ENCODE measurements at places on chromosomes 4 and X. TPM values are rescaled to one million over a fixed set of nuclear protein-coding genes. Genes with fewer than 3 reads are reported as not detected.

- DNase-seq, result no peak
- no peaks in the 10 kb centered on the region for H3K4me1 ChIP-seq
- H3K27me3 ChIP-seq, result no peaks in the 10 kb centered on the region
- no peak overlapping the region for H3K27ac ChIP-seq
- H3K4me3 ChIP-seq, result no peak overlapping the region
Measured at GRCh38 chr4:27742816-27743215, 882.2 kb downstream of the STIM2 start.

- no peaks in the 10 kb centered on the region for H3K27me3 ChIP-seq
- DNase-seq, result no peak
- no peak overlapping the region for H3K27ac ChIP-seq
- no peaks in the 10 kb centered on the region for H3K4me1 ChIP-seq
- no peak overlapping the region for H3K4me3 ChIP-seq
Measured at GRCh38 chrX:134679644-134680043, 21.4 kb upstream of the PLAC1 start.

DNA sequence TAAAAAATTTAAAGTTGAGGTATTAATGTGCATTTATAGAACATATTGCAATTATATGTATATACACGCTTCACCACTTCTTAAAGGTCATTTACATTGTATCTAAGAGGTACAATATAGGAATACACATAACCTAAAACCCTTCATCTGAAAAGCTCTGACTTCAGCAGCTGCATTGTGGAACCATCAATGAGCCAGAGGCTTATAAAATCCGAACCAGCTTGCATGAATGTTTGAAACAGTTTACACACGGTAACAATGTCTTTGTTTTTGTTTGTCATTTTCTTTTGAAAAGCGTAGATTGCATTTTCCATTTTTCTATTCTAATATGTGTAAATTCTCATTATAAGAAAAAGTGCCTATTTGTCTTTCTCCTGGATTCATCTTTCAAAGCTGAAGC is 221.6 kb downstream of the DCLK2 start:
- H3K36me3 ChIP-seq, result no peaks in the 10 kb centered on the region
- H3K4me3 ChIP-seq, result no peak overlapping the region
- no peaks in the 10 kb centered on the region for H3K27me3 ChIP-seq
- no peak for DNase-seq
- H3K27ac ChIP-seq, result no peak overlapping the region

DNA sequence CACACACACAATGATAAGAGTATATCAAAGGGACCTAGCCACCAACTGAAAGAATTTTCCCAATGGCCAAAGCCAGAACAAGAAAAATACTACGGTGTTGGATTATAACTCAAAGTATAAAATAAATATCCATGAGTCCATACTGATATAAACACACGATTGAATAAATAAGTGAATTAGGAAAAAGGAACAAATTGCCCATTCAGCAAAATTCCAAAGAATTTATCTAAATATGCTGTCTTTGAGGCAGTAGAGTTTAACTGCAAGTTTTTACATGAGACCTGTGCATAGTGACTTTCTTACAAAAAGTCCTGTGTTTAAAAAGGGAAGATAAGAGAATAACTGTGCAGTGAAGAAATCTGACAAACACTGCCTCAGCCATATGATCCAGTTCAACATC is 278.8 kb upstream of the PPARGC1A start:
- H3K27me3 ChIP-seq, result no peaks in the 10 kb centered on the region
- no peaks in the 10 kb centered on the region for H3K36me3 ChIP-seq
- DNase-seq, result no peak
- H3K4me3 ChIP-seq, result no peak overlapping the region
- no peaks in the 10 kb centered on the region for H3K4me1 ChIP-seq

GRCh38 chr4:7675136-7675535 is 240.4 kb upstream of the PSAPL1 start:
- H3K4me3 ChIP-seq, result no peak overlapping the region
- H3K4me1 ChIP-seq, result no peaks in the 10 kb centered on the region
- DNase-seq, result no peak
- H3K27me3 ChIP-seq, result no peaks in the 10 kb centered on the region
- H3K27ac ChIP-seq, result no peak overlapping the region

- H3K36me3 ChIP-seq, result no peaks in the 10 kb centered on the region
- H3K4me3 ChIP-seq, result no peak overlapping the region
- peaks cover 4% of the 10 kb centered on the region for H3K27me3 ChIP-seq
- H3K27ac ChIP-seq, result no peak overlapping the region
- no peaks in the 10 kb centered on the region for H3K4me1 ChIP-seq
Measured at GRCh38 chrX:13899607-13900006, 82.7 kb upstream of the GPM6B start.

GRCh38 chr4:140374130-140374477 is 658 bp downstream of the SCOC start:
- H3K27me3 ChIP-seq, result no peaks in the 10 kb centered on the region
- H3K4me3 ChIP-seq, result peak overlapping the region; percentile 92
- H3K27ac ChIP-seq, result peak overlapping the region; percentile 93
- H3K4me1 ChIP-seq, result peaks cover 4% of the 10 kb centered on the region
- no peak for DNase-seq

GRCh38 chr4:26248647-26249046 is 72.2 kb upstream of the RBPJ start:
- no peak overlapping the region for H3K27ac ChIP-seq
- H3K4me1 ChIP-seq, result no peaks in the 10 kb centered on the region
- no peaks in the 10 kb centered on the region for H3K36me3 ChIP-seq
- H3K27me3 ChIP-seq, result no peaks in the 10 kb centered on the region
- no peak overlapping the region for H3K4me3 ChIP-seq

- DNase-seq, result no peak
- H3K4me3 ChIP-seq, result no peak overlapping the region
- no peaks in the 10 kb centered on the region for H3K4me1 ChIP-seq
- H3K27ac ChIP-seq, result no peak overlapping the region
- no peaks in the 10 kb centered on the region for H3K36me3 ChIP-seq
- H3K27me3 ChIP-seq, result no peaks in the 10 kb centered on the region
Measured at GRCh38 chr4:7868436-7868775, 71.3 kb downstream of the AFAP1 start.

DNA sequence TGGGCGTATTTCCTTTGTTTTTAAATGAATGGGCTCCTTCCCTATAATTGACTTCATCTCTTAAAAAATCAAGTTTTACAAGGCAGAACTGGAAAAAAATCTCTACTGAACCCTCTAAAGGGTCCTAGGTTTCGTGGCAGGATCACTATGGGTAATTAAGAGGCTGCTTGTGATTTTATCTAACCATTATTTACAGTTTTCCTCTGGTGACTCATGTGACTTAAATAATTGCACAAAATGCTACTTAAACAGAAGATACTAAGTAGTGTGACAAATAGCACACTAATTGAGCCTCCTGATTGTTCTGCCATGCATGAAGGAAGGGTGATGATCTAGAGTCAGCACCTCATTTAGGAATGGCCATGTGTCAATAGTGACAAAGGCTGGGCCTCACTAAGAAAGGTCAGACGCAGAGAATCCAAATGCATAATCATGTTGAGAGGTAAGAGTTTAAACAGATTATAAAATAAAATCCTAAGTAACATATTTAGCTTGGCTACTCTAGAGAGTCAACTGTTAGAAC is 35.5 kb downstream of the OFD1 start:
- peaks cover 5% of the 10 kb centered on the region for H3K36me3 ChIP-seq
- no peaks in the 10 kb centered on the region for H3K27me3 ChIP-seq
- DNase-seq, result no peak

DNA sequence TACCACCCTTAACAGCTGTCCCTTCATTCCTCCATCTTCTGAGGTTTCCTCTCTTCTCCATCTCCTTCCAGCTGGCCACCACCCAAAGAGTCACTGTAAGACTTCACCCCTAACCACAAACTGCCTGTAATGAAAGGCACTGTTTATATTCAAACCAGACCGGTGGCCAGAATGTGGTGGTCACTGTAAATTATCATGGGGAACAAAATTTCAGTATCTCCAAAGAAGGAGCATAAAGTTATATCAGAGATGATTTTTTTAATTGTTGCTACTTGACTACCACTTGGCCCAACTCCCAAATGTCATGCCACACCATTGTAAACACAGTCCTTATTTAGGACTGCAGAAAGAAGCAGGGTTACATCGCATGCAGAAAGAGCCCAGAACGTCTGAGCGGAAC is 44.8 kb downstream of the SMARCA1 start:
- DNase-seq, result no peak
- H3K4me3 ChIP-seq, result no peak overlapping the region
- H3K27me3 ChIP-seq, result no peaks in the 10 kb centered on the region
- no peaks in the 10 kb centered on the region for H3K36me3 ChIP-seq
- H3K27ac ChIP-seq, result no peak overlapping the region

DNA sequence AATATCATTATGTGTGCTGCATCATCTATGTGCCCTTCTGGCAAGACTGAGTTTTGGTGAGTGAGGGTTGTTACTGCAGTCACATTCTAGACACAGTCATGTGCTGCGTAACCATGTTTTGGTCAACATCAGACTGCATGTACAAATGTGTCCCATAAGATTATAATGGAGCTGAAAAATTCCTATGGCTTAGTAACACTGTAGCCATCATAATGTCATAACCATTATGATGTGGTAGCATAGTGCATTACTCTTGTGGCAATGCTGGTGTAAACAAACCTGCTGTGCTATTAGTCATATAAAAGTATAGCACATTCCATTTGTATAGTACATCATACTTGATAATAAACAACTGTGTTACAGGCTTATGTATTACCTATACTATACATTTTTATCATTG is 198.1 kb upstream of the NUDT6 start:
- H3K27ac ChIP-seq, result no peak overlapping the region
- no peaks in the 10 kb centered on the region for H3K27me3 ChIP-seq
- no peaks in the 10 kb centered on the region for H3K36me3 ChIP-seq
- DNase-seq, result no peak
- no peak overlapping the region for H3K4me3 ChIP-seq

DNA sequence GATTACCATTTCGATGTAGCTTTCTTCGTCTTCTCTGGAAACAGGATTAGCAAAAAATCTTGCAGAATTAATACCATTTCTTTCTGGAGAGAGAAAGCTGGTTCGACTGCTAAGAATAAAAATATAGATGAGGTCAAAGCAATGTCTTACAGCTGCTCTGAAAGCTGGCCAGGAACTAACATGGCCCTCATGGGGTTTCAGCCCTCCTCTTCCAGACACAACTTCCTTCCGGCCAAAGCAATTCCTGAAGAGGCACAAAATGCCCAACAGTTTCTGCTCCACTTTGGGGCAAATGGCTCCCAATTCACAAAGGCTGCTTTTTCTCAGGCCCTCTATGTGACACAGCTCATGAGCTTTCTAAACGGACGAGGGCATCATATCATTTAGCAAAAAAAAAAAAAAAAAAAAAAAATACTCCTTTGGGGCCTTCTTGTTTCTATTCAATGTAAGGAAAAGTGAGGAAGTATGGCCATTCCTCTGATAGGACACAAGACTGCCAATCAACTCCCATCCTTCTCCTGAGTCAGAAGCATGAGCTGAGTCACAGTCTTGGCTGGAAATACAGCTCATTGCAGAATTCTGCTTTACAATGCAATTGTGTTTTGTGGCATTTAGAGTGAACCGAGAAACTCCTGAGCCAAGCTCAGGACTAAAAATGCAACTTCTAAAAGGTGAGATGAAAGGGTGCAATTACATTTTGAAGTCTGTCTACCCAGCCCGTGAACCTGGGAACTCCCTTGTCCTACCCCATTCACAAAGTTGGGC is 42.7 kb upstream of the CTAG2 start:
- no peaks in the 10 kb centered on the region for H3K36me3 ChIP-seq
- H3K27me3 ChIP-seq, result no peaks in the 10 kb centered on the region
- no peak overlapping the region for H3K4me3 ChIP-seq
- DNase-seq, result no peak

GRCh38 chr4:150133605-150134004 is 55.4 kb downstream of the DCLK2 start:
- H3K4me3 ChIP-seq, result no peak overlapping the region
- H3K27me3 ChIP-seq, result no peaks in the 10 kb centered on the region
- H3K36me3 ChIP-seq, result no peaks in the 10 kb centered on the region
- DNase-seq, result no peak
- H3K27ac ChIP-seq, result no peak overlapping the region

- no peak overlapping the region for H3K27ac ChIP-seq
- H3K4me3 ChIP-seq, result no peak overlapping the region
- DNase-seq, result no peak
- no peaks in the 10 kb centered on the region for H3K27me3 ChIP-seq
- H3K4me1 ChIP-seq, result no peaks in the 10 kb centered on the region
Measured at GRCh38 chr4:167544391-167544790, 310.1 kb upstream of the SPOCK3 start.

GRCh38 chr4:108240366-108240765 is 71.6 kb upstream of the LEF1 start:
- no peak for DNase-seq
- no peak overlapping the region for H3K27ac ChIP-seq
- H3K4me3 ChIP-seq, result no peak overlapping the region

DNA sequence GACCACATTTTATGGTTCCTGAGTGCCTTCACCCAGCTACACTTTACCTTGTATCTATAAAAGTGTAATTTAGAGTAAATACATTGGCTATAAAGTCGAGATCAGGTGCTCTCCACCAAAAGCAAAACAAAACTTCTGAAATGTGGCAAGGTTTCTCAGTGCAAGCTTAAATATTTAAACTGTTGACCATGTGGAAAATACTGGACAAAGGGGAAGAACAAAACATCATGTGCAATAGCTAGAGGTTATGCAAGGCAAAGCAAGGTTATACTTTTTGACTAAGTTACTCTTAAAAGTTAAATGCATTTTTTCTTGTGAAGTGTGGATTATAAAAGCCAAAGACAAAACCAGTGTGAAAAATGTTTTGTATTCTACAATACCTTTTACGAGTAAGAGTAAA is 55.9 kb downstream of the UGT2A2 start:
- H3K4me1 ChIP-seq, result no peaks in the 10 kb centered on the region
- no peak overlapping the region for H3K27ac ChIP-seq
- H3K4me3 ChIP-seq, result no peak overlapping the region
- H3K36me3 ChIP-seq, result no peaks in the 10 kb centered on the region
- no peaks in the 10 kb centered on the region for H3K27me3 ChIP-seq
- no peak for DNase-seq

- H3K36me3 ChIP-seq, result no peaks in the 10 kb centered on the region
- no peaks in the 10 kb centered on the region for H3K4me1 ChIP-seq
- H3K27ac ChIP-seq, result peak overlapping the region; percentile 86
- H3K27me3 ChIP-seq, result no peaks in the 10 kb centered on the region
- peak; percentile 80 for DNase-seq
- H3K4me3 ChIP-seq, result peak overlapping the region; percentile 47
Measured at GRCh38 chrX:74535408-74536151, 78.8 kb downstream of the RLIM start.

GRCh38 chrX:2888309-2888708 is 40.8 kb downstream of the ARSD start:
- no peak for DNase-seq
- no peaks in the 10 kb centered on the region for H3K36me3 ChIP-seq
- H3K4me3 ChIP-seq, result no peak overlapping the region

GRCh38 chrX:112642349-112642748 is 37.4 kb downstream of the LHFPL1 start:
- no peak overlapping the region for H3K27ac ChIP-seq
- H3K27me3 ChIP-seq, result no peaks in the 10 kb centered on the region
- peak; percentile 24 for DNase-seq
- no peaks in the 10 kb centered on the region for H3K36me3 ChIP-seq

Gene USP26
- total RNA-seq, result not detected

Gene TRIM60
- not detected for total RNA-seq

Gene ARSD
- total RNA-seq, result 75.9 TPM

Gene BEX1
- total RNA-seq, result 0.77 TPM

Gene HERC5
- 1.4 TPM for total RNA-seq

Gene CYSLTR1
- total RNA-seq, result 1.6 TPM

Gene ZIC3
- total RNA-seq, result not detected

Gene SMIM14
- total RNA-seq, result 127 TPM

Gene ARX
- total RNA-seq, result 0.84 TPM

Gene NWD2
- 0.42 TPM for total RNA-seq
